Tibial artery (tissue), 4 donors: ENCODE measurements at places on chromosomes 6 and 20.
A peak's percentile ranks its signal among the peaks of the same experiment; 100 is the strongest.

DNA sequence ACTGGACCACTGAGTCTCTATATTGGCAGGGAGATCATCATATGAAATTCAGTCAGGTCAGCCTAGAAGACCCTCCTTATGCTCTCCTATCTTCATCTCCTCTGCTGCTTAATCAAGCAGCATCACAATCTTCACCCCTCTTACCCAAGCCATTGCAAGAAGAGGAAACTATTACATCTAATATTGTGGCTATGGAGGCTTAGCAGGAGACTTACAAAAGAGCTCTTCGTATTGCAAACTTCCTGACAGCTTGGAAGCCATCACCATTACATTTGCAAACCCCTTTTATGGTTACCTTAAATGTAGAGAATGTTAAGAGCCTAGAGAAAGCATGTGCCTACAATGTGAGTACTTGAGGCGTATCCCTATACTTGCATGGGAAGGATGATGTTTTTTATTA, 87.2 kb upstream of the STXBP5 start:
- no peak for DNase-seq

DNA sequence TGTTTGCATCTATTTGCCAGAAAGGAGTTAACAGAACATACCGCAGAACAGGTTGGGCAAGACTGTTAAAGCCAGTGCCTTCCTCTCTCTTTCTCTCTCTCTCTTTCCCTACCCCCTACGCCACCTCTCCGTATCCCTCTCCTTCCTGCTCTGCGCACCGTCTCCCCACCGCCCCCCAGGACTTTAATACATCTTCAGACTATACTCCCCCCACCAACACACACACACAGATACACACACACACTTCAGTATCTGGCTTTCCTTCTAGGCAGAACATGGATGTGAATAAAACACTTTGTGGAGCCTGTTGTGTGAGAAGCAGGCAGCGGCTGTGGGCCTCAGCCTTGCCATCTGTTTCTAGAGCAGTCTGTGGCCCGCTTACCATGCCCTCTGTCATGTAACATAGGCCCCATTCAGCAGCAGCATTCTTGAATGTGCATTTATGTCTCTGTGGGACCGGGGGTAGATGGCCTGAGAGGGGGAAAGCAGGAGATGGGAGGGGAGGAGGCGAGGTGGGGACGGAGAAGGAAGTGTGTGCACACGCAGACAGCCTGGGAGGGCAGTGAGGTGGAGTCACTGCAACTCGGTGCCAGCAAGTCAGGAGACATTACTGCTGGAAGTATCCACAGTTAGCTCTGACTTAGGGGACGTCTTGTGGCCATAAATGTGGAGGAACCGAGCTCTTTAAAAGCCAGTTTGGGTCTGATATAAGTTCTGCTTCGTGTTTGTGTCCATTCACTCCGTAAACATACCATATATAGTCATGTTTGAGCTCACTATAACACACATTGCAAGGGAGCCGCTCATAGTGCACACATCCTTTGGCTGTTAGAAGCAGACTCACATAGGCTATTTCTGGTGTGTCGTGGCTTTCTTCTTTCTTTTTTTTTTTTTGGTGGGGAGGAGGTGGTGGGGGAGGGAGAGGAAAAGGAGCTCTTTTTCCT, 38.4 kb downstream of the RREB1 start:
- DNase-seq = peak; percentile 81

GRCh38 chr6:54404791-54405190, 96.5 kb downstream of the TINAG start:
- DNase-seq = no peak

GRCh38 chr6:165662749-165663376, at the start of gene PDE10A:
TSS of gene PDE10A (minus strand) at chr6:165663241. CDS start at chr6:165662811, 430 bp downstream.
- DNase-seq = peak; percentile 74

GRCh38 chr20:20368418-20369249, 730 bp downstream of the INSM1 start:
- DNase-seq = no peak

DNA sequence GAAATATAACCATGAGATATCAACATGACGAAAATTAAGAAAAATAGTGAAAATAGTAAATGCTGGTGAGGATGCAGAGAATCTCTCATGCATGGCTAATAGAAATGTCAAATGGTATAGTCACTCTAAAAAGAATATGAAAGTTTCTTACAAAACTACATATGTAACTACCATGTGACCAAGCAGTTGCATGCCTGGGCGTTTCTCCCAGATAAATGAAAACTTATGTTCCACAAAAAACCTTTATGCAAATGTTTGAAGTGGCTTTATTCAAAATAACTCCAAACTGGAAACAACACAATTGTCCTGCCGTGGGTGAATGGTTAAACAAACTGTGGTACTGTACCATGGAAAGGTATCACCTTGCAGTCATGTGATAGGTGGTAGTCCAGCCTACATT, 112.4 kb downstream of the HDGFL1 start:
- DNase-seq = no peak

GRCh38 chr6:71130277-71130676, 158.3 kb upstream of the OGFRL1 start:
- DNase-seq = no peak

GRCh38 chr20:17262786-17263185, 35.9 kb downstream of the PCSK2 start:
- DNase-seq = no peak

DNA sequence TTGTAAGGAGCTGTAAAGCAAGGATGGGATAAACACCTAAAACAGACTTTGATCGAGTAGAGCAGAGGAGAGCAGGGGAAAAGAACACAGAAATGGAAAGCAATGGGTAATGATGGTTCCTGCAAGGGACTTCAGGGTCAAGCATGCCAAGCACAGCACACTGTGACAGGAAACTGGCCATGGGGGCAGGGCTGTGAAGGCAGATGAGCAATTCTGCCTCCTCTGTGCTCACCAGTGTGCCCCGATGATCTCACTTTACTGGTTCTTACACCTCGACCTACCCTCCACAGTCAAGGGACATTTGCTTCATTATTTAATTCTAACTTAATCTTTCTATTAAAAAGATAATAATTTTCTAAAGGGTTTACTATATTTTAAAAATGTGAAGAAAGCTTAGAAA, 21.6 kb upstream of the MYB start:
- no peak for DNase-seq

DNA sequence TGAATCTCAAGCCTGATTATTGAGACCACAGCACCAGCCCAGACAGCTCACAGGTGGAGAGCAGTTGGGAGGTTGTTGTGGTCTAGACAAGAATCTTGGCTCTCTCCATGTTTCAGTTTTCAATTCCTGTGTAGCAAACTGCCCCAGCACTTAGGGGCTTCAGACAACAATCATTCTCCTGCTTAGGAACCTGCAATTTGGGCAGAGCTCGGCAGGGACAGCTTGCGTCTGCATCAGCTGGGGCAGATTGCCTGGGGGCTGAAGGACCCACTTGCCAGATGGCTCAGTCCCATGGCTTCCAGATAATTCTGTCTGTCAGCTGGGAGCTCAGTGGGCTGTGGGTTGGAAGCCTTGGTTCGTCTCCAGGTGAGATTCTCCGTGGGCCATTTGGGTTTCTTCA, 6.9 kb downstream of the TGM6 start:
- no peak for DNase-seq

GRCh38 chr6:163188746-163189145, 225.8 kb upstream of the QKI start:
- no peak for DNase-seq

- no peak for DNase-seq
These were observed 16.1 kb upstream of the SLC17A3 start for GRCh38 chr6:25889877-25890853.

- no peak for DNase-seq
These were observed 364.6 kb downstream of the PREX1 start for GRCh38 chr20:48463096-48463720.

- no peak for DNase-seq
These were observed 118.5 kb upstream of the BACH2 start for GRCh38 chr6:90415178-90415577.

- DNase-seq = no peak
These were observed 31.1 kb downstream of the CNKSR3 start for GRCh38 chr6:154479351-154479769.

DNA sequence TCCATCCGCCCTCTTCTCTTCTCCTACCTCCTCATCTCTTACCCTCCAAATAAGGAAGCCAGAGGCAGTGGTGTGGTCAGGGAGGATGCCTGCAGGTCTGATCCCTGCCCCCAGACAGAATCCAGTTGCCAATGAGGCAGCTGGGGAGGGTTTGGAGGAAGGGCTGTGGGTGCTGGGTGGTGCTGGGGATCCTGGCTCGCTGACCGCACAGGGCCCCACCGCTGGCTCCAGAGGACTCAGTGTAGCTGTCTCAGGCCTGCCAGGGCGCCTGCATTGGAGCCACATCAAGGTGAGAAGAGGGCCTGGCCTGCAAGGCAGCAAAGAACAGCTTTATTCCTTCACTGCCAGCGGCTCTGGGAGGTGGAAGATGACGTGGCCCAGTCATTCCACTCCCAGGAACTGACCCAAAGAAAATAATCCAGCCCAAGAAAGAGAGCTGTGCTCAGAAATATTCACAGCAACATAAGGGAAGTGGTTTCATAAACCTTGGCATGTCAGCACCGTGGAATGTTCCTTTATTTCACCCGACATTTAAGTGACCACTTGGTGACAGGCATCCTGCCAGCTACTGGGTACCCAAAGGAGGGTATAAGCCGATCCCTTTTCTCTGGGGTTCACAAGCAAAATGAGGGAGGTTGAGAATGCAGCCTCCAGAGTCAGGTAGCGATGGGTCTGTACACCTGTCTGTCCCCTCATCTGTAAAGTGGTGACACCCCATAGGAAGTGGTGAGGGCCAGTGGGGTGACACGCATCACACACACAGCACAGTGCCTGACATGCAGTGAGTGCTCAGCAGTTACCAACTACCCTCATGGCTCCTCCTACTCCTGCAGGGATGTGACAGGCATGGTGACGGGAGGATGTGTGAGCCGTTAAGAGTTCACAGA, 125.1 kb downstream of the SNX5 start:
- peak; percentile 92 for DNase-seq

DNA sequence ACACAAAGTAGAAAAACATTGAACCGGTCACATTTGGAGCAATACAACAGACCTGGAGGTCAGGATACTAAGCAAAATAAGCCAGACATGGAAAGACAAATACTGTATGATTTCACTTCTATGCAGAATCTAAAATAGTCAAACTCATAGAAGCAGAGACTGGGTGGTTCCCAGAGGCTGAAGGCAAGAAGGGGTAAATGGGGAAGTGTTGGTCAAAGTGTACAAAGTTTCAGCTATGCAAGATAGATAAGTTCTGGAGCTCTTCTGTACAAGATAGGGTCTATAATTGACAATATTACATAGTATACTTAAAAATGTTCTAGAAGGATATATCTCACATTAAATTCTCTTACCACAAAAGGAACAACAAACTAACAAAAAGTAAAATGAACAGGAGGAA, 70.3 kb downstream of the TMEM244 start:
- DNase-seq = no peak

DNA sequence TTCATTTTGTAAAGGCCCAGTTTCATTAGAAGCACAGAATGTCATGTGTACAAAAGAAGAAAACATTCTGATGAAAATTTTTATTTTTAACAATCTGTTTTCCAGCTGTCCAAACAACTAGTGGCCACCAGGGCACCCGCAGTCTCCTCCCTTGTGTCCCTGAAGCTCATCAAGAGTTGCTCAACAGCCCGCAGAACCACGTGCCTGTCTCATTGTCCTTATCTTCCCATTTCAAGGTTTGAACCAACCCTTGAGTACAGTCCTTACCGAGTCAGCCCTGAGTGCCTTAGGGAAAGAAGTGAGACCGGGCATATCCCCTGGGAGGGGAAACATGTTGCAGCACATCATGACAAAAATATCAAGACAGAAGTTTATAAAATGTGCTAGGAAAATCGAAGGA, 15.9 kb upstream of the ZNF133 start:
- no peak for DNase-seq

DNA sequence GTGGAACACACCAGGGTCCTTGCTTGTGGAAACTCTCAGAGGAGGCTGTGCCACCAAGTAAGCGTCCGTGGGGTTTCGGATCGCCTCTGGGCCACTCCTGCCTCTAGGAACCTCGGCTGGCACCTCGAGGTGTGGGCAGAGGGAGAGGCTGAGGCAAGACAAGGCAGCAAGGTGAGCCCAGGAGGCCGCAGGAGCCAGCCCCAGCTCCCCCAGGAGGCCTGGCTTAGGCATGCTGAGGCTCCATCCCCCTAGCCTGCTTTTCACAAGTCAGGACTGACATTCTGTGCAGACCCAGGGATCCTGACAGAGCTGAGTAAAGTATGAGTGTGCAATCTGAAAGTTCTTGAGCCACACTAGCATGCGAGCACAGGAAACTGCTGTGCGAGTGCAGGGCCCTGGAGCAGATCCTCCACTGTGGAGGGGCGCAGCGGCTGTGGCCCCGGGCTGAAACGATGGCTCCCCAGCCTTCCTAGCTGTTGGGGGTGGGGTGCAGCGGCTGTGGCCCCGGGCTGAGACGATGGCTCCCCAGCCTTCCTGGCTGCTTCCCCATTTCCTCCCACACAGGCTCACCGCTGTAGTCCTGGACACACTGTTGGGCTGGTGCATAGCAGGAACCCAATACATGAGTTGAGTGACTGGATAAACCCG, 75.2 kb upstream of the CD93 start:
- DNase-seq = peak; percentile 71
